ENCODE measurements at places on chromosomes 3 and 15.

DNA sequence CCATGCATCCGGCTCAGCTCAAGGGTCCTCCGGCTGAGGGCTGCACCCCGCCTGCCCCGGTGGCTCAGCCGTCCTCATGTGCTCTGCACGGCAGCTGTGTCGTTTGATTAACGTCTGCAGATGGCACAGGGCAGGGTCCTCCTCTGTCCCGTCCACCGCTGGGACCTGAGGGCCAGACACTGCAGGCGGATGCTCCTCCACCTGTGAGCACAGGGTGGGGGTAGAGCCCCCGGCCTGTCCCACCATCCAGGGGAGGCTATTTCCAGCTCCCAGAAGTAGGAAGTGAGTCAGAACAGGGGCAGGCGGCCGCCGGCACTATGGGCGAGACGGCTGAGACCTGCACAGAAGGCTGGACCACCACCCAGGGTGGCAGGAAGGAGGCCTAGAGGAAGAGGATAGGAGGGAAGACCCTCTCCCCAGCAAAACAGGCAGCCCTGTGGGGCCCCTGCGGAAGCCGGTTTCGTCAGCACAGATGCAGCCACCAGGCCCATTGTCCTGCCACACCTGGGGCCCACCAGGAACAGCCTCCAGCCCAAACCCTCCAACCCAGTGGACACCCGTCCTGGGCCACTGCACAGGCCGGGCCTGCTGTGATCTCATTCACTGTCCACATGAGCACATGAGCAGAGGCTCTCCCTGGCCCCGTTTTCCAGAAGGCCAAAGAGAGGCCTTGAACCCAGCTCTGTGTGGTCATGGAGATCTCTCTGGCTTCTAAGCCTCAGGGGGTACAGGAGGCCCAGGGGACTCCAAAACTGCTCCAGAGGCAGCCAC lies 12.6 kb upstream of the PLXND1 start:
- no peak for DNase-seq

DNA sequence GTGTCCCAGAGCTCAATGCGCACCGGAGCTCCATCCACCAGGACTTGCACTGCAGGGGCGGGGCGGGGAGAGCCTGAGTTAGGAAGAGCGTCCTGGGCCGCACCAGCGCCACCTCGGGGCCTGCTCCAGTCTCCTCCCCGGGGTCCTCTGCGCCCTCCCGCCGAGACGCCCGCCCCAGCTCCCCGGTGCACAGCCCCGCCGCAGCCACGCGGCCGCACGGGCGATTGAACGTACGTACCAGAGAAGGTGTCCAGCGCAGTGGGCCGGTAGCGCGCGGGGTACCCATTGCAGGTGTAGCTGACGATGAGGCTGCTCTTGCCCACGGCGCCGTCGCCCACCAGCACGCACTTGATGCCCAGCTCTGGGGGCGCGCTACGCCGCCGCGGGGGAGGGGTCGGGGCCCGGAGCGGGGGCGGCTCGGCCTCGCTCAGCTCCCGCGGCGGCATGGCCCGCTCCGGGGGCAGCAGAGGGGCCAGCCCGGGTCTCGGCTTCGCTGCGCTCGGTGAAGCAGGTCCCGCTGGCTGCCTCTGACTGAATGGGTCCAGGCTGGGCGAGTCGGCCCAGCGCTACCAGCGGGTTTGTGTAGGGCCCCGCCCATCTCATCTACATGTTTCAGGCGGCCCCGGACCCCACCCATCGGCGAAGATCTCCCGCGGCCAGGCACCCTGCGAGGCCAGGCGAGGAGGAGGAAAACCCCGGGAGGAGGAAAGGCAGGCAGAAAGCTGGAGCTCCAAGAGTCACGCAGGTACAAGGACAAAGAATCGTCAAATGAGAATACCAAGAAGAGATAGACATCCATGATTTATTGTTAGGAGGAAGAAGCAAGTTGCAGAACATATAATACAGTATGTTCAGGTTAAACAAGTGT lies at the start of gene RHOV:
Gene RHOV (minus strand): TSS at position 541 of the 868 bp plus-strand sequence. CDS start 95 bp downstream, at position 446.
- peak; percentile 58 for DNase-seq

- DNase-seq, result no peak
These were observed 19.0 kb downstream of the SQOR start for GRCh38 chr15:45653702-45654424.

GRCh38 chr15:85579957-85580694 lies 199.7 kb downstream of the AKAP13 start:
- no peak for DNase-seq

DNA sequence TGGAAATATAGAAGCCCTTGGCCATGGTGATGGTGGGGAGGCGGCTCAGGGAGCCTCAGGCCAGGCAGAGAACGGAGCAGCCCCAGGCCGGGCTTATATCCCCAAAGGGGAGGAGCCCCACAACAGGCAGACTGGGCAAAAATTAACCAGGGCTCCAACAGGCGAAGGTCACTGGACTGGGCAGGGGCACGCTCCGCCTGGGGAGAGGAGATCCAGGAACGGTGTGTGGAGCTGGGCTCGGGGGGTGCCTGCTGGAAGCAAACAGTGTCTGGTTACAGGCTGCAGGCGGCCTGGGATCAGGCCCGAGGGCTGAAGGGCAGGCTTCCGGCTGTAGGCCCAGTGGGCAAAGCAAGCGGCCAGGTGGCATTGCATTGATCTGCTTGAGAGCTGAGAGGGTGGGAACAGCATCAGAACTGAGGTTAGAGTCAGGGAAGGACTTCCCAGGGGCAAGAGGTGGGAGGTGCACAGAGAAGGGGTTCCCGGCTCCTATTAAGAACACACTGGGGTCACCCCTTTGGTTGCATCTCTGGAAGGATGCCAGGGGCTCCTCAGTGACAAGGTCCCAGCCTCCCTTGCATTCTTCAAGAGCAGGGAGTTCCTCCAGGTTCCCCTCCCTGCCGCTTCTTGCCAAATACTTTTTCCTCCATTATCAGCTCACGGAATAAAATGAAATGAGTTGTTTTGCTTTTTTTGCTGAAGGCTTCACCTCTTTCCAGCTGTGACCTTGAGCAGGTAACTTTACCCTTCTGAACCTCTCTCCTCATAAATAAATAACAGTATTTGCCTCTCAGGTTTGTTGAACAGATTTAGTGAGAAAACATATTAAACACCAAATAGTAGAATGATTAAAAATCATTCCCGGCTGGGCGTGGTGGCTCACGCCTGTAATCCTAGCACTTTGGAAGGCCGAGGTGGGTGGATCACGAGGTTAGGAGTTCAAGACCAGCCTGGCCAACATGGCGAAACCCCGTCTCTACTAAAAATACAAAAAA lies 7.8 kb downstream of the ANPEP start:
- DNase-seq, result no peak

- no peak for DNase-seq
These were observed 32.4 kb upstream of the ALCAM start for GRCh38 chr3:105334138-105334882.

- DNase-seq, result no peak
These were observed 57.2 kb downstream of the IL16 start for GRCh38 chr15:81253846-81254245.

- DNase-seq, result no peak
These were observed 8.1 kb downstream of the WDR82 start for GRCh38 chr3:52270252-52270754.

DNA sequence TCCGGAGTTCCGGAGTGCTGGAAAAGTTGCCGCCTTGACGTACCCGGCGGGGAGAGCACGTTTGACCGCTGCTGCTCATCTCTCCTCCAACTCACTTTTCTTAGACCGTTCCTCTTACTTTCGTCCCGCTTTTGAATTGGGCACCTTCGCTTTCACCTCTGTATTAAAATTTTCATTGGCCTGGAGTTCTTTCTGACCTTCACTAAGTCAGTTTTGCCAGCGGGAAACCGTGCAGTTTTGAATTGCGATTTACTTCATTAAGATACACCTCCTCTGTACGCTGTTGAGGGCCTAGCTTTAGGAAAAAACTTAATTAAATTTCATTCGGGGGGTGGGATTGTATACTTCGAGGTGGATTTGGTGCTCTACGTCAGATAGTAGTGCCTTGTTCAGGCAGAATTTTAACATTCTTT lies 1.3 kb downstream of the GMPS start:
- DNase-seq, result no peak

DNA sequence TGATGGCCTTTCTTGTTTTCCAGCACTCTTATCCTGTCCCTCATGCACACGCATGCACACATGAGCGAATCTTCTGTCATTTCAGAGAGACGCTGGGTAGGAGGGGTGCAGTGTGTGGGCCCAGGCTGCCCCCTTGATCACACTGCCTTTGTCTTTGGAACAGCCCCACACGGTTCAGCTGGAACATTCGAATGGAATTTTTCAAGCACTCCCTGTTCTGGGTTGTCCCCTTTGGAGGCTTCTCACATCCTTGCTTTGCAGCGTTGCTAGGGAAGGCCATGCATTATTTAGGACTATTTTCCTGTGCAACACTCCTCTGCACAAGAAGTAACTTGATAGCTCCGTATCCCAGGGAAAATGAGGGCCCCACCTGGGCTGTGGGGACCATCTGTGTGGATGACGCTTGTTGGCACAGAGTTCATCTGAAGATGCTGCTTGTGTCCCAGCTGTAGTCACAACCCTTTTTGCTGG lies 78.4 kb downstream of the SPSB4 start:
- no peak for DNase-seq

DNA sequence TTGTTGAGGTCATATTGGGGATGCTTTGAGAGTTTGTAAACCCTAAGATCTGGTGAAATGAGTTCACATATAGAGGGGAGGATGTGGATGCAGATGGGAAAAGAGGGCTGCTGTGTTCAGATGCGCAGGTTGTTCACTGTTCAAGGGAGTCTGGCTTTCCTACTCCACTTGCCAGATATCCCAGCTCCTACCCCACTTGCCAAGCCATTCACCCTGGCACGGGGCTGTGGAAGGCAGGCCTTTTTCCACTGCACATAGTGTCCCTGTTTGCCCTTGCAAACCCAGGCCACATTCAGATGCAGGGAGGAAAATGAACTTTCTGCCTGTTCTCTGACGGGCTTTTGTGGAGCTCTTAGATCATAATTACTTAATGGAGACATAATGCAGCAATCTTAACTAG lies 29.0 kb downstream of the CRABP1 start:
- DNase-seq, result no peak

GRCh38 chr3:5666455-5666854 lies 478.9 kb downstream of the EDEM1 start:
- DNase-seq, result no peak

- peak; percentile 83 for DNase-seq
These were observed 60.3 kb downstream of the RGMA start for GRCh38 chr15:93028632-93029213.

GRCh38 chr15:33159726-33160453 lies 34.6 kb downstream of the FMN1 start:
- DNase-seq, result no peak

- DNase-seq, result no peak
These were observed 70.5 kb upstream of the SEC13 start for GRCh38 chr3:10391391-10391790.

DNA sequence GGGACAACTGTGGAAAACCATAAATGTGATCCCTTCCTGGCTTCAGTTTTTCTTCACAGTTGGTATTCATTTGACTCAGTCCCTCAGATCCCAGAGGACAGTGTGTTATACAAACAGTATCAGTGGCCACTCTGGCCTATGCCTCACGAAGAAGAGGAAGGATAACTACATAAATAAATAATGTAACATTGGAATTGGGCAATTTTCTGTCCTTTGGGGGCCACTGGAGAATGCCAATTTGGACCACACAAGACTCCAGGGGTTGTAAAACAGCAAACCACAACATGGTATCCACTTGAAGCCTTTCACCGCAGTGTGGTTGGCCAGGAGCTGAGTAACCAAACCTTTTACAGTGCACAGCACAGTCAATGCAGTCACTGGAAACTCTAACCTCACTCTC lies 1077.0 kb downstream of the ROBO2 start:
- no peak for DNase-seq

DNA sequence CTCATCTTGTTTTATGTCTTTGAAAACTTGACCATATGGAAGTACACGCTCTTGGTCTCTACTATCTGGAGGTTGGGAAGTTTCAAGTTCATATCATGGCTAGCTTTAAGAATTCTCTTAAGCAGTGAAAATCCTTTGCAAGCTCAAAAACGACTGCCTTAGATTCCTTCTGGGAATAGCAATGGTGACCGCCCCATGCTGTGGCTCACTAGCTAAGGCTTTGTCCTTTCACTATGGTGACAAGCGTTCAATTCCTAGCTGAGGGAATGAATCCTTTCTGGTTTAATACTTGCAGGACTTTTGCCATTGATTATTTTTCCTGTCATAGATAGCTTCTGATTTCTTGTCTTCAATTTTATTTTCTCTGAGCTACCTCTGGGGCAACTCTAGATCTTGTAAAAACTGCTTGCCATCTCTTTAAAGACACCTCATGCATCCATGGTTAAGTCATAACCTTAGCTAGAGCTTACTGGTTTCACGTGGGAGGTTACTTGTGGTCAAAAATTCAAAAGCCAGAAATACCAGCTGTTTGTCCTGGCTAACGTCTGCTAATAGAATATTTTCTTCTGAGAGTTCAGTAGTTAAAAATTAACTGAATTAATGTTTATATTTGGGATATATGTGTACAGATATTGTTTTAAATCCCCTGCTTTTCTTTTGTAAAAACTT lies 673.4 kb upstream of the CBLB start:
- no peak for DNase-seq

DNA sequence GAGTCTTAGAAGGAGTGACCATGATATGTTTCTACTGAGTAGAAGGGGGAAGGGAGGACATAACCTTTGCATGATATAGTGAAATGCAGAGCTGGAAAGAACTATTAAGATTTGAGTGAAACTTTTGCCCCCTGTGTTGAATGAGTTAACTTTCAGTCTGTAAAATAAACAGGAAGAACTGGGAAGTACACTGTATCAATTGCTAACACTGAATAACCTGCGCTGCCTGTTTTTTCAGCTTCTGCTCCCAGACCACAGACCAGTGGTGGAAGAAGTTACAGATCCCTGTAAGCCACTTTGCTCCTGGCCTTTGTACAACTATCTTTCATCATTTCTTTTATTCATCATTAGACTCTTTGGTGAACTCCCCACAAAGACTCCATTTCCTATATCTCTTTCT lies 3.6 kb upstream of the LRCH3 start:
- no peak for DNase-seq

DNA sequence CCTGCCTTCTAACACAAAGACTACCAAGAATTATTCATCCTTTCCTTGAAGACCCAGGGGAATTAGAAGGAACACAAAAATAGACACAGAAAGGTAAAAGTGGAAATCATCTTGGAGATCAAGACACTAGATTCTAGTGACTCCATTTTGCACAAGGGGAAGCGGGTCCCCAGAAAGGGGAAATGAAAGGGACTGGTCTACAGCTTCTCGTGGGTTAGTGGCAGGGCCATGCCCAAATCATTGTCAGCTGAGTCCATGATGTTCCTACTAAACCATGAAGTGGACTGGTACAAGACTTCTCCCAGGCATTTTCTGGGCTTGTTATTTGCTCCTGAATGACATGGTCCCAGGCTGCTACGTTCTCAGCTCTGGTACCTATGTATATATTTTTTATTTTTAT lies 230.7 kb upstream of the TPRG1 start:
- DNase-seq, result no peak

DNA sequence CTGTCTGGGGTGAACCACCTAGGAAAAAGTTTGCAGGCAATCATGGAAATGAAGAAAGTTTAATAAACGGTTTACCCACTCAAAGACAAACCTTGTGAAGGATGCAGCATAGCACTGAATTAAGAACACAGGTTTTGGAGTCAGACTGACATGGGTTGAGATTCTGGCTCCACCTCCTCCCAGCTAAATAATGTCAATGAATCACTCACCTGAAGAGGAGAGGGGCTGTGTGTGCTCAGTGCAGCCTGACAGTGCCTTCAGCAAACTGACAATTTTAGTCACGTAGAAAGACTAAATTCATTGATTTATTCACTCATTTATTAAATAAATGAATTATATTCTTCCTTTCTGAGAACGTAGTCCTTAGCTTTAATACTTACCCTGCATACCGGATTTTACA lies 18.9 kb downstream of the NR1I2 start:
- no peak for DNase-seq

Measured in dorsolateral prefrontal cortex (tissue), 122 donors.